Right ventricle myocardium superior (tissue), 1 donor: ENCODE measurements at places on chromosomes 6 and 20. TPM values are rescaled to one million over a fixed set of nuclear protein-coding genes. Genes with fewer than 3 reads are reported as not detected.

ARMC12 gene
- not detected for total RNA-seq

- no peak for DNase-seq
These were observed 46.9 kb upstream of the ADGRF4 start for GRCh38 chr6:47651505-47651944.

TRIM10 gene
- total RNA-seq, result not detected

- DNase-seq, result no peak
These were observed 225.1 kb upstream of the MANEA start for GRCh38 chr6:95352064-95352795.

CFAP206 gene
- total RNA-seq, result not detected

- DNase-seq, result no peak
These were observed 10.4 kb upstream of the THBD start for GRCh38 chr20:23059846-23060245.

DNA sequence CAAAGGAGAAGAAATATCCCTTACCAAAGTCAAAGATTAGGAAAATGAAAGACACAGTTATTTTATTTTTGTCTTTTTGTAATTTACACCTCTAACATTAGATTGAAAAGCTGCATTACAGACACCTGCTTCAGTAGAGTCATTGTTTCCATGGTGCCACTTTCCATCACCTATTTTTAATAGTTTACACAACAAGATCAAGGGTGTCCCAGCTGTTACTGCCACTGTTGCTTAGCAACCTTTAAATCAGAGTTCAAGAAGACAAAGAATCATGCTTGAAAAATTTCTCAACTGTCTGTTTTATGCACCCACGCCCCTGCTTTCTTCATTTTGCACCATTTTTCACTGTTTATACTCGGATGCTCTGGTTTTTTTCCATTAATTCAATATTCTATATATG lies 668.2 kb upstream of the GJE1 start:
- DNase-seq, result no peak

DNA sequence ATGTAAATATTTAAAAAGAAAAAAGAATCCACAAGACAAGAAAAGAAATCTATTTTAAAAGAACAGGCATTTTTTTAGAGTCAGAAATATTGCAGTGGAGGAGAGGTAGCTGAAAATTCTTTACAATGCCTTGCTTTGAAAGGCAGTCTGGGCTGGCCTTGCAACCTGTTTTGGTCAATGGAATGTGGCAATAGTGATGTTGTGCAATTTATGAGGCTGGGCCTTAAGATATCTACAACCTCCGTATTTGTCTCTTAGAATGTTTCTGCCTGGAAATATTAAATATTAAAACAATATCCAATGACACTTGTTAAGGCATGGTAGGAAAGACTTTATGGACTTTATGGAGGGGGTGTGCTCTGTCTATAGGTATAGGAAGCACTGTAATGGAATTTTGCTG lies 14.8 kb upstream of the SCGN start:
- no peak for DNase-seq

SYCP2 gene
- 0.94 TPM for total RNA-seq

HCRTR2 gene
- total RNA-seq, result not detected

LAMA4 gene
- total RNA-seq, result 71.1 TPM

GGTLC1 gene
- not detected for total RNA-seq

DNA sequence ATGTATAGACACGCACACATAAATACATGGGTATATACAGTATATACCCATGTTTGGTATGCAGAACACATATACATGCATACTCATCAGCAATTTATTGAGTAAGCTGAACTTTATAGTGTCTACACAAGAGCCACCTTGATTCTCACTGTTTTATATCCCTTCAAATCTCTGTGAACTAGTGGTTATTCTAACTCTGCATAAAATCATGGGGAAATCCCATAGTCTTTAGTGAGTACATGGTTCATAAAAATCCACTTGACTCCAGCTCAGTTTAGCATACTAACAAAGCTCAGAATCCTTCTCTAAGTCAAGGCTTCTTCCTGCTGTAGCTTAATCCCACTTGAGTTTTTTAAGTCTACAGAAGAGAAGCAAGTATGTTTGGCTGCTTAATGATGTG lies 104.1 kb downstream of the THEMIS start:
- no peak for DNase-seq

GRCh38 chr20:62924442-62925075 lies 1.7 kb downstream of the DIDO1 start:
- DNase-seq, result no peak

GRCh38 chr6:6230286-6230685 lies 90.2 kb downstream of the F13A1 start:
- DNase-seq, result no peak
